ENCODE measurements at places on chromosomes 7 and 10.

DNA sequence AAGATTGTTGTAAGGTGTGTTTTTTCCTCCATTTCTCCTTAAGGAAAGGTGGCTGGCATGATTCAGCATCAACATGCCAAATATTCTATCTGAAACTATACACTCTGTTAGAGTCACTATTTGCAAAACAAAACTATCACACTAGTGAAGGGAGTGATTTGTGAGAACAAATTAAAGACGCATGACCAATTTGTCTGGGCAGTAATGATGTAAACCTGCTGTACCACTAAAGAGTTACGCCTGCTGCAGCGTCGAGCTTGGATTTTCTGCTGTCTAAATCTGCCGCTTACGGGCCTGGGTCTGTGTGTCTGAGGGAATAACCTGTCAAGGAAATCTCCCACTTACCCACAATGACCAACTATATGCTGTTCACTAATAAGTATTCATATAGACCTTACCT, 648.3 kb downstream of the PARD3 start:
- no peak for DNase-seq

DNA sequence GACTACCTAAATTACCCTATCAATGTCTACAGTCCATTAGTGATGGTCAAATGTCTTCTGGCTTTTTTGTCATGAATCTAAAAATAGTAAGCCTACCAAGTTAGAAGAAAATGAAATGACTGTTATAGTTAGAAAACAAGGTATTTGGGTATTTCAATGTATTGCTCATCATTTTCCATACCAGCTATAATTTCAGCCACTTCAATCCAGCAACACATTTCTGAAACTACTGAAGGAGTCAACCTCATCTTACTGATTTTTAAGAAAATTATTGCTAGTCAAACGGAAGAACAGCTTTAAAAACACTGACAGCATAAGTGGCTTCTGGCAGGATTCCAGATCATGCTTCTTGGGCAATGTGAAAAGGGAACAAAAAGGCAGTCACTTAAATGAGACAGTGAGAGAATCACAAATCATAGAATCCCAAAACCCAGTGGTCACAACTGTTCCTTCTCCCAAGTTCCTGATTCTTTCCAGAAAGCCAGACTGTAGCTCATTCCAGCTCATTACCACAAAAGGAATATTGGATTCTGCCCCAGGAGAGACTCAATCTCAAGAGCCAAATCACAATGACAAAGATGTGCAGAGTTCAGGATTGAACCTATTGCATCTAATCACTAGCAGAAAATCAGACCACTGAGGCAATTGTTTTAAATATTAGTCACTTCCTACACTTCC, 61.2 kb upstream of the LRRN3 start:
- DNase-seq = no peak

DNA sequence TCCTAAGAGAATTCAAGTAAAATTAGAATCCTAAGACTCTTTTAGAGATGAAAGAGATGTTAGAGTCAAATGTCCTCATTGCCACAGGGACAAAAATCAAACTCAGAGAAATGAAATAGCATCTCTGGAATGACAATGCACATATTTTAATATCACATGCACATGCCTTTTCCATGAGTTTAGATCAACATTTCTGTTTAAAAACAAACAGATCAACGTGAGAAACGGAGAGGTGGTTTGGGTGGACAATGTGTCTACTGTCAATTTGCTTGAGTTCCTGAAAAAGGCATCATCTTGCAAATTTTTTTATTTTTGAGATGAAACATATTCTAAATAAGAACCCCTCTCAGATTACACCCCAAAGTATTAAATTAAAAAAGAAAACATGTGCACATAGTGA, 130.0 kb downstream of the CHRM2 start:
- no peak for DNase-seq

- DNase-seq = no peak
These were observed 20.3 kb downstream of the H2AZ2 start for GRCh38 chr7:44827567-44827966.

DNA sequence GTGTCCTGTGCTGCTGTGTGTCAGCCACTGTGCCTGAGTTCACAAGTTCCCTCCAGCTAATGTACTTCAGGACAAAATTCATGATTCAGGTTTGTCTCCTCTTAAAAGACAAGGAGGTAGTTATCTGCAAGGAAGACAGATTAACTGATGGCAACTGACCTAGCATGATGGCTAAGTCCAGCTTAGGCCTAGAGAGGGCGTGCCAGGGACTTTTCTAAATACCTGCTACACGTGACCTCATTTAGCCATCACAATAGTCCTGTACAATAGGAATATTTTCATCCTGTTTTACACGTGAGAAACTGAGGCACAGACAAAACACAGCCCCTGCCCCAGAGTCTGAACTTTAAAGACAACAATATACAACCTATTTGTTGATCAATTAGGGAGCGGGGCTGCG, 275.7 kb downstream of the XPNPEP1 start:
- DNase-seq = no peak

- DNase-seq = no peak
These were observed 17.6 kb downstream of the ARHGAP19 start for GRCh38 chr10:97274828-97275227.

DNA sequence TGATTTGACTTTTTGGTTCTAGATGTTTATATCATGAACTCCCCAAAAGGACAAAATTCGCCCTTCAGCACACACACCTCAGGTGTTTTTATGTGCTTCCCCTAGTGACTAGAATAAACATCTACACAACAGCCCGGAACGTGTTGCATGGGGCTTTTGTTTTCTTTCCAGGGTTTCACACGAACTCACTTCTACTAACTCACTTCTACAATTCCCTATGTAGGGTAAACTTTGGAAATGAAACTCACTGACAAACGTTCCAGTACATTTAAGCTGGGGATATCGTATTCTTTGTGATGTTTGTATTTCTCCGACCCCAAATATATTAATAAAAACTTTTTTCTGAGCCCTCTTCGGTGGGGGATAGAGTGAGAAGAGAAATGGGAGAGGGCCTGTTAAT, 1.4 kb downstream of the TRA2A start:
- DNase-seq = no peak

- no peak for DNase-seq
These were observed 145.6 kb upstream of the SEMA3C start for GRCh38 chr7:81064426-81064825.

DNA sequence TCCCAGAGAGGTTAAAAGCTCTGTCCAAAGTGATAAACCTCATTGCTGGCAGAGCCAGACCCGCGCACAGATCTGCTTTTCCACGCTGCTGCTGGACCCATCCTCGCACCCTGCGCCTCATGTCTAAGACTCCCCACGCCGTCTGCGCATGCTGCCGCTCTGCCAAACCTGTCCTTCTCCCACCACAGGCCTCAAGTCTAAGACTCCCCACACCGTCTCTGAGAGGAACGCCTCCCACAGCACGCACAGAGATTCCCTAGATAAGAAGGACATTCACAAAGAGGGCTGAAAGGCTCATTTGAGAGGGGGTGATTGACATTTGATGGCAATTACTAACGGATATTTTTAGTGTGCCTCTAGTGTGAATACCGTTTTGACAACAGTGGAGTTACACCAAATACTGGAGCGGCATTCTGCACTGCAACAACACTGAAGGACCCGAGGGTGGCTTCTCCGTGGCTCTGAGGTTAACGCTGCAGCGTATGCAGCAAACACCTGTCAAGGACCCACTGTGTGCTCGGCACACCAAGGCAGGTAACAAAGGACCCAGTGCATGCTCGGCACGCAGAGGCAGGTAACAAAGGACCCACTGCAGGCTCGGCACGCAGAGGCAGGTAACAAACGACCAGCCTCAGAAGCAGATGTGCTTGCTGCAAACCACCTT, 231.4 kb downstream of the DNAJB6 start:
- DNase-seq = no peak

DNA sequence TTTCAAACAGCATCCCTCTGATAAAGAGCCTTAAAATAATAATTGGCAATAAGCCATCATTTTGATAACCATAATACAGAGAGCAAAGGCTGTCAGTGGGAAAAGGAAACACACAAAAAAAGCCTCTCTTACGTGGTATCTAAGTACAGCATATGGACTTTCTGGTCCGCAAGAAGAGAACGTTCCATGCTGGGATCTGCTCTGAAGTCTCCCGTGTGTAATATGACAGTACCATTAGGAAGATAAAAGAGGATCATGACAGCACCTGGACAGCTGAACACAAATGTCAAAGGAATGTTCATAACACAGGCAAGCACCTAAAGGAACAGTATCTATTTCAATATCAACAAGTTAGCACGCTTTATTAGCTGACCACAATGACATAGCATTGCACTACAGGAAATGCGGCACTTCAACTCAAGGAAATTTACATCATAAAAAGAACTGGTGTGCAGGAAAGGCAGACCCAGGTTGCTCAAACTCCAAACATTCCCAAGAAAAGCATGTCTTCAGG, 9.9 kb downstream of the DCLRE1A start:
- DNase-seq = no peak

DNA sequence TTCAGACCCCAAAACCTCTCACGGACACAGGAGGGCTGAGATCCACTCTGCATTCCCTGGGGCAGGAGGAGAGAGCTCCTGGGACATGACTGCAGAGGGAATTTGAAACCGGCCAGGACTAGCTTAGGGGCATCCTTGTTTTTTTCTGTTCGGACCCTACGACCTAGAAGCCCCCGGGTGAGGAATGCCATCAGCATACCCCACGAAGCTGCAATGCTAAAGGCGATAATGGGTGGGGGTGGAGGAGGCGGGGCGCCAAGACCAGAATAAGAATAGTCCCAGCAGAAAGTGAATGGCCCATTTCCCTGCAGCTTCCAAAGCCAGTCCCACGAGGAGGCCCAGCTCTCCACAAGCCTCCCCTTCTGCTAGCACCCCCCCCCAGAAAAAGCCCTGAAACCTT, 4.0 kb downstream of the PDGFA start:
- no peak for DNase-seq

- no peak for DNase-seq
These were observed 55.7 kb downstream of the PDGFA start for GRCh38 chr7:463817-464453.

DNA sequence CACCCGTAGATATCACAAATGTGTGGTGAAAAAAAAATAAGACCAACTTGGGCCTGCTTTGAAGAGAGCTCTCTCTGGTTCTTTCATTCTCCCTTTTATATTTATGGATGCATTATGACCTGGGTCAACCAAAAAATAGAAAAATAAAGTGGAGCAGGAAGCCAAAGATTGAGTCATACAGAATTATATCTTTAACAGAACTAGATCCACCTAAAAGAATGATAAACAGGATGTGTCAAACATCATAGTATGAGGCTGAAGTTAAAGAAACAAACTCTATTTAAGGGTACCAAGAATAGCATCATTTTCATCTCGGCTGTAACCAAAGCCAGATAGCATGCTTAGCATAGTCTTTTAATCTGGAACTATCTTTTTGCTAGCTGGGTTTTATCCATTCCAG, 28.8 kb upstream of the NMT2 start:
- DNase-seq = no peak

- no peak for DNase-seq
These were observed 82.8 kb downstream of the GLCCI1 start for GRCh38 chr7:8051373-8051772.

GRCh38 chr7:132443761-132444520, 132.3 kb downstream of the PLXNA4 start:
- DNase-seq = no peak

DNA sequence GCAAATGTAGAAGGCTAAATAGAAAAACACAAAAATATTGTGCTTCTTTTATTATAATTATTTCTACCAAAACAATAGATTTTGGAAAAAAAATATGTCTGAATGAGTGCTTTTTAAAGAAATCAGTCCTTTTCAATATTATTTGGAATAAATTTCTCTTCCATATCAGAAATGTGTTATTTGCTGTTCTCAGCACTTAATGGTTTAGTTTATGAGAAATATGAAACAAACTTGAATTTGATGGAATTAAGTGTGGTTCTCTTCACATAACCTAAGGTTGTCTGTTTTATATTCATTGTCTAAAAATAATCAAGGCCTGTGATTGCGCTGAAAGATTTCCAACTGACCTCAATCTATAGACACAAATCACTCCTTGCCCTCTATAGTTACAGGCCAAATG, 203.0 kb downstream of the COBL start:
- no peak for DNase-seq

DNA sequence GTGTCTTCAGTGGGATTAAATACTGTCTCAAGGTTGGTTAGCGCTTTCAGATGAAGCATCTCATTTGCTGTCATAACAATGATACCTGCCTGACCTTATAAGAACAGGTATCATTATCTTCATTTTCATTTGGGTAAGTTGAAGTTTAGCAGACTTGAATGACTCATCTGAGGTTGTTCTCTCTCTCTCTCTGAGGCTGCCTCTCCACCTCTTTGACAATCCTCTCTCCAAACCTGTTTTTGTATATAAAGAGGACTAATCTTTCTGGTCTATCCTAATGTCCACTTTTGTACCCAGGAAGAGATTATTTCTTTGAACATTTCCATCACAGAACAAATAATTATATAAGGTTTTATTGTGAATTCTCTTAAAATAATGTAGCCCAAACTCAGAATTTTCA, 291.4 kb downstream of the KLF6 start:
- no peak for DNase-seq

DNA sequence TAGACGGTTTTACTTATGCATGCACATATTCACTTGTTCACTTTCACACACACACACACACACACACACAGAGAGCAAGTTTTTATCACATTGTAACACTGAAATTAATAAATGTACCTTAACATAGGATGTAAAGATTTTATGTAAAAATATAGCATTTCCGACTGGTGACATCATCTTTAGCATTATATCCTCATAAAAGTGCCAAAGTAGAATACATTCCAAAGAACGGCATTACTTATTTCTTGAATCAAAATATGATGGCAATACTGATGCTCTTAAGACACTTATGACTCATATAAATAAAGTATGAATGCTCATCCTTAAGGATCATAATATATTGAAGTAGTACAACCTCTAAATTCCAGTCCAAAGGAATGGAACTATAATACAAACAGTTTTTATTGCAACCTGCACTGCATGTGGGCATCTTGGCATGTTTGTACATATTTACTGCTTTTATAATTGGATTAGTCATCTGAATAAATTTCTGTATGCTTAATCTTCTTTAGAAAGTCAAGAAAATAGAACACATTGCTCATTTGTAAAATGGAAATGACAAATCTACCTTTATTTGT, 290.0 kb upstream of the SEMA3A start:
- DNase-seq = no peak
